ENCODE measurements at places on chromosomes 12 and 14.
A peak's percentile ranks its signal among the peaks of the same experiment; 100 is the strongest.

DNA sequence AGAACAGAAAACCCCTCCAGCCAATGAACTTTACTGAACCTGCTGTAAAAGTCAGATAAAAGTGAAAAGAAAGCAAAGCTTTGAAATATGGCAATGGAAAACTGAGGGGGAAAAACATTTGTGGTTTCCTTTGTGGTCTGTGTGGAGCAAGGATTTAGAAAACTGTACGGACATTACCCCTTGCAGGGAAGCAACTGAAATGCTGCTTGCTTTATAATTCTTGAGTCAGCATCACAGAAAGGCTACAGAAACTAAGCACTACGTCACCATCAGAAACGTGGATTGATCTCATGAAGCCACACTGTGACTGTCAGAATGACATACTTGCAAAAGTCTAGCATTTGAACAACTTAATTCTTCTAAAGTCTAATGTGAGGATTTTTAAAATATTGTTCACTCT, 2.4 kb upstream of the KCNC2 start:
- DNase-seq, result no peak

GRCh38 chr14:49106741-49107667, 479.2 kb downstream of the RPS29 start:
- no peak for DNase-seq

- DNase-seq, result no peak
Measured at GRCh38 chr14:40318211-40318719, 886.0 kb upstream of the FBXO33 start.

- no peak for DNase-seq
Measured at GRCh38 chr12:113445544-113446171, 23.5 kb downstream of the SDSL start.

- DNase-seq, result no peak
Measured at GRCh38 chr12:46388427-46389021, 16.0 kb upstream of the SLC38A2 start.

- no peak for DNase-seq
Measured at GRCh38 chr12:32151552-32151951, 44.9 kb downstream of the BICD1 start.

- no peak for DNase-seq
Measured at GRCh38 chr14:100173353-100173752, 13.9 kb upstream of the DEGS2 start.

DNA sequence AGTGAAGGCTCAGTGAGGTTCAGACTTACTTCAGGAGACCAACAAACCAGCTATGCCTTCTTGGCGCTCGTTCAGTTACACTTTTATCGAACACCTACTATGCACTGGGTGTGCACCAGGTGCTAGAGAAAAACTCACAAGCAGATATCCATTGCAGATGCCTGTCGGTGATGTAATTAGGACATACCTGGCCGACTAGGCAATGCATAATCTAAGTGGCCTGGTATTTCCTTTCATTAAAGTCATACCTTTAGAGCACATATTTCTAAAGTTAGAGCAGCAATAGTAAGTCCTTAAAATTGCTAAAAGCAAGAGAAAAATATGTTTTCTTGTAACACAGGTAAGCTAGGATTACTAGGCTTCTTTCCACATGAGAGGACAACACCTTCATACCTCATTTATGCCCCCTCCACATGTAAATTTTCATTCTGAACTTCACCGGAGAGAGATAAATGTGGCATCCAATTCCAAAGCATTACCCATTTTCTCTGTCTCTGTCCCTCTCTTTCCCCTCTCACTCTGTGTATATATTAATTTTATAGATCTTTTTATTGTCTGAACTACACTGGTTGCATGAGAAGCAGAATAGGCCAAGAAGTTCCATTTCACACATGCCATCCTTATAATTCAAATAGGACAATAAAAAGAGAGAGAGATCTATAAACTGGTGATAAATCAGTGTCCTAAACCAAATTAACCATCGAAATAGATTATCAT, 242.2 kb downstream of the SPTSSA start:
- no peak for DNase-seq

DNA sequence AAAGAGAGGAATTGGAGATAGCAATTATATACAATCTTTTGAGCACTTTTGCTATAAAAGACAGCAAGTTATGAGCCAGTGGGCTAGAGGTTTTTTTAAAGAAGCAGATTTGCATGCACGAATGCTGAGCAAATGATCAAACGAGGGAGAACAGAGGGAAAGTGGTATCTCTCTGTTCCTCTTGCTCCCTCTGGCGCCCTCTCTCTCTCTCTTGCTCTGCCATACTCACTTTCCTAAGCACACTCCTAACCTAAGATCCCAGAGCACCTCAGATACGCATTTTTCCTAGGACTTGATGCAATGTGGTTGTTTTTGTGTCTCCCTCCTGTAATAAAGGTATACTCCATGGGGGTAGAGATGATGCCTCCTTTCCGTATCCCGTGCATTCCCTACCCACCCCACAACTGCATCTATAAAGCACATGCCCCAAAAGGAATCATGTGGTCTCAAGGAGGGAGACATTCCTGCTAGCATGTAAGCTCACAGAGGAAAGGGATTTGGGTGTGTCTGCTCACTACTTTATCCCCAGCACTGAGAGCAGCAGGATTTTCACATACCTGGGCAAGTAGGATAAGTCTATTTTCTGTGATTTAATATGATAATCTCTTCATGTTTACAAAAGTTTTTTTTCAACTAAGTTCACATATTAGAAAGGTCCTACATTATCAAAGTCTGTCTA, 270.2 kb downstream of the SSPN start:
- no peak for DNase-seq

- no peak for DNase-seq
Measured at GRCh38 chr14:34003691-34004090, 52.8 kb upstream of the EGLN3 start.

DNA sequence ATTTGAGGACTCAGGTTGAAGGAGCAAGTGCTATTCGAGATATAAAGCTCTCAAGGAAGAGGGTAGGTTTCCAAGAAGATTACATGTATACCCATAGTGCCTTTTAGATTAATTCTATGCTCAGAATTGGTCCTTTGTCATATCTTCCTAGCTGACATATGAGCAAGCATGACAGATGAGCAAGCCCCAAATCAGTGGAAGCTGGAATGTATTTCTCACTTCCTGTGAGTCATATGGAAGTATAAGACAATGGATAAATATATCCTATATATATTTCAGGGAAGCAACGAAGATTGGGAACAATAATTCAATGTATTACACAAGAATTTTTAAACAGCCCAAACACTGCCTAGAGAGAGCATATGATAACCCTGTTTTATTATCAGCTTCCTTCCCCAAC, 674.1 kb upstream of the ATXN7L3B start:
- DNase-seq, result no peak

- DNase-seq, result no peak
Measured at GRCh38 chr12:123149088-123149487, 1.8 kb downstream of the PITPNM2 start.

DNA sequence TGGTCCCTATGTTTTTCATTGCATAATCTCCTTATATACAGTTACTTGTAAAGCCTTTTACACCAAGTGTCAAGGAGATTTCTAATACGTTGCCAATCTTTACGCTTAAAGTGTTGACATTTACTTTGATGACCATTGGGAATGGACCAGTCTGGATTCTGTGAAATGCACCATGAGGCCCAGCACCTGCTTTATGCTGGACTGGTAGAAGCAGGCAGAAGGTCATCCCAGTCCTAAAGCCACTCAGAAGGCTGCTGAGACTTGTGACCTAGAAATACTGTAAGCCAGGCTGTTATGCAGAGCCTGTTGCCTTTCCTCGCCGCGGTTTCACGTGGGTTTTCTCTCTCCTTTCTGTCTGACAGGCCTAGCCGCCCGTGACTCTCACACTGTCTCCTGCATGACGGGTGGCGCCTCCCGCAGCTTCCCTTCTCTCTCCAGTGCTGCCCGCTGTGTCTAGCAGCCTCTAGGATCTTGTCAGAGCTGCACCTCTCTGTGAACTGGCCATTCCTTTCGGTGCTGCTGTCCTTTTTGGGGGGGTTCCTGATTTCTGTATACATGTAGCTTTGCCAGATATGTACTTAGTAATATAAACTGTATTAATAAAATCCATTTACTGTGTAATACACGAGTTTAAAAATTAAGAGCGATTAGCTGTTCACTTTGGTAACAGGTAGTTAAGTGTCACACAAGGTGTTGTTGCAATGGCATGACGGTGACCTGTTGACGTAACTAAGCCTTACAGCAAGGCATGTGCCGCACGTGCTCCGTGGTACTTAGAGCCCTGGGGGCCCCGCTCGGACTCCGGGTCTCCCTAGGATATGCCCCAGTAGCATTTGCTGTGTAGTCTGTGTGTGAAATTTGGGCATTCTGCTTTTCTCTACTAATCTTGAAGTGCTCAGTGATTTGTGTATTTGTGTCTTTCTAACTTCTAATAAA, 29.7 kb downstream of the XRCC3 start:
- DNase-seq, result no peak

GRCh38 chr12:128318946-128319345, 52.0 kb downstream of the TMEM132C start:
- no peak for DNase-seq

GRCh38 chr12:68867606-68868005, 59.6 kb downstream of the MDM2 start:
- no peak for DNase-seq

- DNase-seq, result no peak
Measured at GRCh38 chr12:52673217-52673616, 7.0 kb downstream of the KRT1 start.

DNA sequence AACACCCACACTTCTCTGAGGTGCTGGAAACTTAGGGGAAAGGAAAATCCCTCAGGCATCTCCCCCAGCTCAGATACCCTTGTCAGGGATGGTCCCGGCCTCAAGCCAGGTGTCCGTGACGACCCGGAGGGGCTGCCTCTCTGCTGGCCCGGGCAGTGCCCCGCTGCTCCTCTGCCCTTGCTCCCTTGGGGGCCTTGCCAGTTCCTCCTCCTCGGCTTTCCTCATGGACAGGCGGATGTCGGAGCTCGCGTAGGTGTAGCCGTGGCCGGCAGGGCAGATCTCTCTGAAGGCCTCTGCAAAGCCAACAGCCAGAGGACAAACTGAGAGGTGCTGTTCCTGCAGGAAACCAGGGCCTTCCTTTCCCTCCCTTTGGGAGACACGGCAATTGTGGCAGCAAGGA, 34.8 kb downstream of the ISCA2 start:
- no peak for DNase-seq

DNA sequence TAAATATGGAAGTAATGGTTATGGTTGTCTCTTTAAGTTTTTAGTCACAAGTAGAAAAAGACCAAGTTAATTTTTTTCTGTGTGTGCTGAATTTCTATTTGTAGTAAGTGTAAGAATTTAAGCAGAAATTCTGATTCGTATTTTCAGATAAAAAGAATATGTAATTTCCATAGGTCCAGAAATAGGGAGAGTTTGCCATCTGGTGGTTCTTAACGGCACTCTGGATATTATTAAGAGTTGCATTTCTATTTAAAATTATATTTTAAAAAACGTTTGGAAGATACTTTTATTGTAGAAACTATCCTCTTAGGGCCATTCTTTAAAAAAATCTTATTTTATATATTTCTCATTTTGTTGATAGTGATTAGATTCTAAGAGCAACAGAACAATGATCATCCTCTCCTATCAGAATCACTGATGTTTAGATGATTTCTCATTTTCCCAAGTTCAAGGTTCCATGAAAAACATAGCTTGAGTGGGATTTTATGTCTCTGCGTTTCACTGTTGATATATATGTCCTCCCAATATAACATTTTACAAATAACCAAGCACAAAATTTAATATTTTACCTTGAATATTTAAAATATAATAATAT, 88.3 kb downstream of the LRRK2 start:
- no peak for DNase-seq

DNA sequence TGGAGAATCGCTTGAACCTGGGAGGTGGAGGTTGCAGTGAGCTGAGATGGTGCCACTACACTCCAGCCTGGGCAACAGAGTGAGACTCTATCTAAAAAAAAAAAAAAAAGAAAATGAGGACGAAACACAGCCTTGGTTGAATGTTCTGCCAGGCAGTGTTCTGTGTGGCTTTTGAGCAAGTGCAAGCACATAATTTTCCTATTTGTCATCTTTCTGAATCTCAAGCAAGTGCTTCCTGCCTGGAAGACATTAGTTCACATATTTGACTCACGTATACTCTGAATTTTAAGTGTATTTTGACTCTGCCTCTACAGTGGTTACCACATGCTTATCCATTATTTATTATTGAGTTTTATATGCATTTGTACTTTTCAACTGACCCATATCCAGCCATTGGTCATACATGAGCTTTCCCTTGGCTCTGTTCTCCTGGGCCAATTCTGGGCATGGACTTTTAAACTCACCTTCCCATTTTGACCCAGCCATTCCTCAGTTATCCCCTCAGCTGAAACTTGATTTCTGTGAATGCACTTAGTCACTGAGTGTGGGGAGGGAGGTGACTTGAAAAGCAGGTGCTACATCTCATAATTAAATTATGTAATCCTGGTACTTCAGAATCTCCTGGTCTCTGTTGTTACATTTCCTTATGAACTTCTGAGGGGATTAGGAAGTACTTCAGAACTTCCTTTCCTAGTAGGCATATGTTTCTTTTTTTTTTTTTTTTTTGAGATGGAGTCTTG, 8.1 kb downstream of the OR10G2 start:
- DNase-seq, result no peak

- DNase-seq, result no peak
Measured at GRCh38 chr12:86137936-86138335, 118.3 kb downstream of the MGAT4C start.

- DNase-seq, result peak; percentile 44
Measured at GRCh38 chr14:75141967-75142366, 15.1 kb upstream of the NEK9 start.

- no peak for DNase-seq
Measured at GRCh38 chr14:99101855-99102461, 170.0 kb downstream of the BCL11B start.

GRCh38 chr12:104656383-104656782, 199.6 kb downstream of the CHST11 start:
- no peak for DNase-seq

DNA sequence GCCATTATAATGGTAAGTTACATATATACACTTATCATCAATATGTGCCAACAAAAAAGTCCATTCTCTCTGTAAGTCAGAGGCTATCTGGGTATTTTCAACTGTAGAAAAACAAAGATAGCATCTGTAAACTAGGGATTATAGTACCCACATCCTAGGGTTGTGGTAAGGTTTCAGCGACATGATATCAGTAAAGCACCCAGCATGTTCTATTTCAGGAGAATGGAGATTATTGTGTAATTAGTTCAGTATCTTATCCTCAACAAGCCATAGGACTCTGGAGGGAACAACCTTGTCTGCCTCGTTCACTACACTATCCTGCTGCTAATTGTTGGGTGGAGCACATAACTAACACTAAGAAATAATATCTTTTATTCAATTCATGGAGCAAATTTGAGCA, 19.7 kb upstream of the CKAP4 start:
- DNase-seq, result no peak

- DNase-seq, result no peak
Measured at GRCh38 chr14:78674820-78675219, 504.6 kb downstream of the NRXN3 start.

GRCh38 chr12:124386661-124387527, 92.0 kb downstream of the RFLNA start:
- DNase-seq, result no peak

DNA sequence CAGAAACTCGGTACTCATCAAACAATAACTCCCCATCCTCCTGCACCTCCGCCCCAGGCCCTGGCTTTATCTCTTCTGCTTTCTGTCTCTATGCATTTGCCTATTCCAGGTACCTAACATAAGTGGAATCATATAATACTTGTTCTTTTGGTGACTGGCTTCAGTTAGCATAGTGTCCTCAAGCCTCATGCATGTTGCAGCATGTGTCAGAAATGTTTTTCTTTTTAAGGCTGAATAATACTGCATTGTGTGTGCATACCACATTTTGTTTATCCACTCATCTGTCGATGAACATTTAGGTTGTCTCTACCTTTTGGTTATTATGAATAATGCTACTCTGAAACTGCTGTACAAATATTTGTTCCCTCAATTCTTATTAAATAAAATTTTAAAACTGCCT, 117.1 kb downstream of the KICS2 start:
- no peak for DNase-seq
